ENCODE measurements at places on chromosomes 13 and 19.

GRCh38 chr13:52160053-52160452 lies 656 bp upstream of the NEK3 start:
- DNase-seq = no peak

- no peak for DNase-seq
Observed at GRCh38 chr13:41563984-41564365, 106.6 kb downstream of the RGCC start.

DNA sequence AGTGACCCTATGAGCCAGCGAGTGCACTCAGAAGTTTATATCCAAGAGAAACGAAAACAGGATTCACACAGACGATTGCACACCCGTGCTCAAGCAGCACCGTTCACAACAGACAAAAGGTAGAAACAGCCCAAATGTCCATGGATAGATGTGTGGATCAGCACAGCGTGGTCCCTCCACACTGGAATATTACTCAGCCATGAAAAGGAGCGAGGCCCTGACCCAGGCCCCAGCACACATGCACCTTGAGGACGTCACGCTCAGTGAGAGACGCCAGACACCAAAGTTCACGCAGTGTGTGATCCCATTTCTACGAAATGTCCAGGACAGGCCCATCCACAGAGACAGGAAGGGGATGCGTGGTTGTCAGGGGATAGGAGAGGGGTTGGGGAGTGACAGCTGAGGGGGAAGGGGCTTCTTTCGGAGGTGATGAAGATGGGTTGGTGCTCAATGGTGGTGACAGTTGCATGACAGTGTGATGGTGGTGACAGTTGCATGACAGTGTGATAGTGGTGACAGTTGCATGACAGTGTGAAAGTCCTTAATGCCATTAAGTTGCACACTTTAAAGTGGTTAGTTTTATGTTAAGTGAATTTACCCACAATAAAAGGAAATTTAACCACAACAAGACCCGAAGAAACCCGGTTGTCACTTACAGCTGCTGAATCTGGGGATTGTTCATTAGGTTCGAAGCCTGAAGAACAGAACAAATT lies 18.9 kb upstream of the SLC39A3 start:
- DNase-seq = no peak

GRCh38 chr19:7535998-7536695 lies 630 bp downstream of the PNPLA6 start:
- no peak for DNase-seq

DNA sequence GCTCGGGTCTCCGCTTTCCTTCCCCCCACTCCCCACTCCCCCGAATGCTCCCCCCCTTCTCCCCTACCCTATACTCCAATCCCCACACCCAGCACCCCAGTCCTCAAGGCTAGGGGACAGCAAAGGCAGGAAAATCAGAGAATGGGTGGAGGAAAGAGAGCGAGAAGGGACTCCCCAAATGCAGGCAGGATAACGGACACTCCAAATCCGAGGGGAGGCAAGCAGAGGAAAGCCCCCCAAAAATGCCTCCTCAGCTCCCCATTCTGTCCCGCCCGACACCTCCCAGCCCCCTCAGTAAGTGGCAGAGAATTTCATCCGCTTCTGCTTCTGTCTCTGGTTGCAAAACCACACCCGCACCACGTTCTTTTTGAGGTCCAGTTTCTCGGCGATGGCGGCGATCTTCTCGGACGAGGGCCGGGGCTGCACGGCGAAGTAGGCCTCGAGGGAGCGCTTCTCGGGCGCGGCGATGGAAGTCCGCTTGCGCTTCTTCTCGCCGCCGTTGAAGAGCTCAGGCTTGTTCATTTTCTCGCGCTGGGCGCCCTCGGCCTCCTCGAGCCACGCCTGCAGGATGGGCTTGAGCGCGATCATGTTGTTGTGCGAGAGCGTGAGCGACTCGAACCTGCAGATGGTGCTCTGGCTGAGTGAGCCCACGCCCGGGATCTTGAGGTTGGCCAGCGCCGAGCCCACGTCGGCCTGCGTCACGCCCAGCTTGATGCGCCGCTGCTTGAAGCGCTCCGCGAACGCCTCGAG lies 2.1 kb downstream of the POU4F1 start:
- DNase-seq = no peak

- DNase-seq = no peak
Observed at GRCh38 chr19:16820056-16820455, 9.1 kb upstream of the SIN3B start.

- no peak for DNase-seq
Observed at GRCh38 chr13:72025836-72026235, 158.8 kb upstream of the DACH1 start.

GRCh38 chr19:33902395-33902794 lies 105.7 kb downstream of the KCTD15 start:
- no peak for DNase-seq

DNA sequence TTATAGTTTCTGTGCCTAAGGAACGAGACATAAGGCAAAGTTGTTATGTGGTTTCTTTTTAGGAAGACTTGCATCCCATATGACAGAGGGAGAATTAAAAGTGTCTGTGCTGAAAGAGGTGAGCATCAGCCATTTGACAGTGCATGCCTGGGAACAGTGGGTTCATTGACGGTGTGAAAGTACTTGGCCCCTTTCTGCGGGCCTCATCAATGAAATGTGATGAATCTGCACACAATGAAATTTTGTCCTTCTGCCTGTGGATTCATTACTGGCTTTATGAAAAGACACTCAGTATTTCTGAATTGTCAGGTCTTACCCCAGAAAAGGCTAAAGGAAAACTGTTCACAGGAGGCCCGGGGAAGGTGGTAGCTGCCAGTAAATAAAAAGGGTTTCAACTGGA lies 295.8 kb downstream of the FOXO1 start:
- DNase-seq = no peak

DNA sequence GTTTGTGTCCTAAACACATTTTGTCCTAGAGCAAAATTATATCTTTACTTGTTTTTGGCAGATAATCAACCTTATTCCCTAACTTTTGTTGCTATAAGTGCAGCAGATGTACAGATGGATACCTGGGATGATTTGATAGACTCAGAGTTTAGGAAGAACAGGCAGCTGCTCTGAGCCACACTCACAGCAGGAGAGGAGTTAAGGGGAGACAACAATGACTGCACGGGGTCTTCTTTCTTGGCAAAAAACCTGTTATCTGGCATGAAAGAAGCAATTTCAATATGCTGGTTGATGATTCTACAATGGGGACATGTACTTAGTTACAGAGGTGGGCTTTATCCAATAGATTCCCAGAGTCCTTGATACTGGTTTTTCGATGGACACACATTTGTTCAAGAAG lies 258.9 kb upstream of the PCDH9 start:
- DNase-seq = no peak

DNA sequence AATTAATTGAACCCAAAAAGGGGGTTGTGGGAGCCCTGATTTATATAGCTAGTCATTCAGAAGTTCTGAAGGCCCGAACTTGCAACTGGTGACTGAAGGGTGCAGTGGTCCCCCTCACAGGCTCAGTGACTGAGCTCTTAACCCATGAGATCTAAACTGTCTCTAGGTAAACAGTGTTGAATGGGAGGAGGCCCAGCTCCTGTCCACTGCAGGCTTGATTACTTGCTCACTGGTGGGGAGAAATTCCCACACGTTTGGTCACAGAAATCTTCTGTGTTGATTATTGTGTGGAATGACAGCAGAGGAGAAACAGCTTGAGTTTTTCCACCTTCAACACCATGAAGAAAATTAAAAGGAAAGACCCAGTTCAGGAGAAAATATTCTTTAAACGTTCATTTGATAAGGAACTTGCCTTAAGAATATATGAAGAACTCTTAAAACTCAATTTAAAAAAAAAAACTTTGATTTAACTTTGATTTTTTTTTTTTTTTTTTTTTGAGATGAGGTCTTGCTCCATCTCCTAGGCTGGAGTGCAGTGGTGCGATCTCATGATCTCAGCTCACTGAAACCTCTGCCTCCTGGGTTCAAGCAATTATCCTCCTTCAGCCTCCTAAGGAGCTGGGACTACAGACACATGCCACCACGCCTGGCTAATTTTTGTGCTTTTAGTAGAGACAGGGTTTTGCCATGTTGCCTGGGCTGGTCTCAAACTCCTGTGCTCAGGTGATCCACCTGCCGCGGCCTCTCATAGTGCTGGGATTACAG lies 249.3 kb downstream of the UQCRFS1 start:
- DNase-seq = no peak

DNA sequence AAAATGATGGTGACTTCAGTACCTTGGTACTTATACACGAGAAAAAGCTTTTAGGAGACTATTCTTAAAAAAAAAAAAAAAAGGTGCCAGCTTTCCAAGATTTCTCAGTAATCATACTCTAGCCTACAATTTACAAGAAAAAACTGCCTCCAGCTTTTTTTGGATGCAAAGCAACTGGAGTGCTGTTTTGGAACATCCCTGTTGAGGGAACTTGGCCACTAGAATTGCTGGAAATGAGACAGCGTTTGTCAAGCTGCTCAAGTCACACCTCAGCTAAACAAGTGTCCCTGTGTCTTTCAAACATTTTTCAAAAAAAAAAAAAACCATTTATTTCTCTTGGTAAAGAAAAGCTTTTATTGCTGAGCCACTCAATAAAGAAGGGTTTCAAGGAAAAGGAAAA lies 413.1 kb upstream of the ARGLU1 start:
- no peak for DNase-seq
